Activated effector memory CD4-positive, alpha-beta T cell treated with Interleukin-2 at 50 U/mL for 16 hours (primary cell): ENCODE measurements at places on chromosomes 5 and 9.

GRCh38 chr9:97475059-97475458 lies 26.4 kb upstream of the TMOD1 start:
- no peak for DNase-seq

GRCh38 chr5:98179791-98180755 lies 593.4 kb upstream of the RGMB start:
- DNase-seq: no peak

DNA sequence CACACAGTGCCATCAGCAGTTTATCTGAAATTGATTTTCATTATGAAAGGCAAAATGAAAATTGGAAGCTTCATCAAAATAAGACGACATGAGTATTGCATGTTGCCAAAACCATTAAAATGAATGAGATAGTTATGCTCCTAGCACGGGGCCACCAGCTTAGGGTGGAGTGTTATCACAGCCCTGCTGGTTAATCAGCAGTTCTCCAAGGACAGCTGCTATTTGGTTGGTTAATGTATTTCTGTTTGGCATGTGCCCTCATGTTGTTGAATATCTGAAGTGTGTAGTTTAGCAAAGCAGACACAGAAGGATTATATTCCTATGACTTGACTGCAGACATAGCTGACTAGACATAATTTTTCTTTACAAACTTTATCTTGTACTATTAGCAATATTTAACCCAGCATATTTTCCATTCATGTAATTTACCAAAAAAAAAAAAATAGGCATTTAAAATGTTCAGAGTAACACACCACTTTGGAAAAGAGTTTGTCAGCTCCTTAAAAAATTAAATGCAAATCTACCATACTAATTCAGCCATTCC lies 98.6 kb upstream of the PIK3R1 start:
- DNase-seq: no peak

GRCh38 chr5:170154297-170154696 lies 48.6 kb downstream of the FOXI1 start:
- no peak for DNase-seq

- no peak for DNase-seq
Measured at GRCh38 chr5:9947225-9947714, 302.4 kb downstream of the ATPSCKMT start.

- DNase-seq: no peak
Measured at GRCh38 chr5:54514291-54514690, 3.3 kb upstream of the SNX18 start.

DNA sequence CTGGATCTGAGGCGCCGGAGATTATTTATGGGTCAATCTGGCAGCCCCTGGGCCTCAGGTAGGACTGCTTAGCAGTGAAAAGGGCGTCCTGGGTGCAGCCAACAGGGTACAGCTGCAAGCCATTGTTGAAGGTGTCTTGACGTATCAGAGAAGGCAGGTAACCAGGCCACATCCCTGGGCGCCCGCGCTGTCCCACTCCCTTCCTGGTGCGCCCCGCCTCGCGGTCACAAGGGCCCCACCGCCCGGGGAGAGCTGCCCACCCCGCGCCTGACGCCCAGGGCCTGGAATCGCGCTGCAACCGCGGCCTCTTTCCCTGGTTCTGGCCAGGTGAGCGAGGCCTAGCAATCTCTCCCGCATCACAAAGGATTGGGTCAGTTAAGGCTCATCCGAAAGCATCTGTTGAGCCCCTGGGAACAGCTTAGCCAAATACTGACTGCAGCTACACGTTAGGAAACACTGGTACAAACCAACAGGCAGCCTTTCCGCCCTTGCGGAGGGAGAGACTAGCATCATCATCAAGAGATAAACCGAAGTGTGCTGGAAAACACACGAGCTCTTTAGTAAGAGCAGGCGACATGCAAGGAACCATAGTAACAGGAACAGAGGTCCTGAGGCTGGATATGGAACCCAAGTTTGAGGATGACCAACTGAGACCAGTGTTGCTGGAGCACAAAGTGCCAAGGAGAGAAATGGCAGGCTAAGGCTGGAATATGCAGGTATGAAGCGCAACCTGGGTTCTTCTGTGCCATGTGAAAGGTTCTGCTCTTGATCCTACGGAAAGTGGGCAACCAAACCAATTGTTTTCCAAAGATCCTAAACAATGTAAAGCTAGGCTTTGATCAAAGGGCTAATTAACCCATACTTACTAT lies 3.6 kb downstream of the RPS23 start:
- no peak for DNase-seq

DNA sequence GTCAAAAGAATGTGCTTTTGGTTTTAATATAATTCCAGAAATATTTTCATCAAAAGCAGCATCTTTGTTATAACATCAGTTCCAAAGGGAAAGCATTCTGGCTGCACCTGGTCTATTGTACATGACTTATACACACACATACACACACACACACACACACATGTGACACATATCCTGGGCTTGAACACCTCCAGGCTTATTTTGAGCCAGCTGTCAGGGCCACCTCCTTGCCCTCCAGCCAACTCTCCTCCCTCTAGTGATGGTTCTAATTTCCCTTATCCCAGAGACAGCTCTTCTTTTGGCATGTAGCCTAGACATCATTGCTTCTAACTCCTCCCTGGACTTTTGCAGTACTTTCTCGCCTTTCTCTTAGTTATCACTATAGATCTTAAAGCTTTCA lies 115.0 kb downstream of the PIK3R1 start:
- no peak for DNase-seq

GRCh38 chr9:78669591-78669990 lies 372.7 kb downstream of the PSAT1 start:
- DNase-seq: no peak

GRCh38 chr5:79481574-79481973 lies 32.4 kb downstream of the HOMER1 start:
- no peak for DNase-seq

- no peak for DNase-seq
Measured at GRCh38 chr9:134315716-134316448, 10.4 kb upstream of the RXRA start.

GRCh38 chr9:12719431-12719830 lies 26.2 kb downstream of the TYRP1 start:
- no peak for DNase-seq

- no peak for DNase-seq
Measured at GRCh38 chr5:107670087-107670931, 428 bp downstream of the EFNA5 start.

DNA sequence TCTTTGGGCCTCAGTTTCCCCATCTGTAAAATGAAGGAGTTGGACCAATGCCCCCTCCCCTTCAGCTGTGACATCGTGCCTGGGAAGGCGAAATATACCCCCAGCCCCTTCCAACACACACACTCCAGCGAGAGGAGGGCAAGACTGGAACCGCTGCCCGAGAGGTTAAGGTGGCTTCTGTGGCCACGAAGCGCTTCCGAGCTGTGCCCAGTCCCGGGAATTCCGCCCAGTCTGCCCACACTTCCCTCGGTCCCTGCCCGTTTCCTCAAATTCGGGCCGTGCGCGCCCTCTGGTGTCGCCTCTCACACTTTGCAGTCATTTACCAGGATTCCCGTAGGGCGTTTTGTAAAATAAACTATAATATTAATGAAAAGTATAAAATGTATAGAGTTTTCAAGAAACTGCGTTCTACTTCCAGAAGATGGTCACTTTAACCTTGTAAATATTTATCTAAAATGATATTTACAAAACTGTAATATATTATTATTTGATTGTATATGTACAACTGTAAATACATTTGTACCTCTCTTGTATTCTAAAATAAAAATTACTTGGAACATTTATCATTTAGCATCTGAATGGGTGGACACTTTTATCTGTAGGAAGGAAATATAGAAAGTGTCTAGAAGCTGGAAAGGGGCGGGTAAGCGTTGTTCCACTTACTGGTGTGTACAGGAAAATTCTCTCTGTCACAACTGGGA lies 11.0 kb upstream of the EXOSC2 start:
- DNase-seq: peak; percentile 35

DNA sequence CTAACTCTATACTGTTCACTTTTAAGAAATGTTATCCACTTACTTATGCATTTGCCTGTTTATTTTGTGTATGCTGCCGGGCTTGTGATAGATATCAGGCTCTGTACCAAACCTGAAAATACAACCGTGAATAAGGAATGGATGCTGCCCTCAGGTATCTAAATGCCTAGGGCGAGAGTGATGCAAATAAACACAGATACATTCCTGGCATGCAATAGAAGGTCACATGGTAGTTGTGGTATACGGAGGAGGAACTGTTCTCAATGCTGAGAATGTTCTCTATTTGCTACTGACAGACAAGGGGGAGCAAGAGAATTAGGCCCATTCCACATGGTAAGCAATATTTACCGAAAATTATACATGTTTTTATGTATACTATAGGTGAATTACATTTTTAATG lies 227.8 kb downstream of the ICE1 start:
- DNase-seq: no peak

GRCh38 chr5:82413302-82414040 lies 135.3 kb upstream of the RPS23 start:
- DNase-seq: no peak

GRCh38 chr5:88889189-88890069 lies 6.4 kb upstream of the MEF2C start:
- no peak for DNase-seq

DNA sequence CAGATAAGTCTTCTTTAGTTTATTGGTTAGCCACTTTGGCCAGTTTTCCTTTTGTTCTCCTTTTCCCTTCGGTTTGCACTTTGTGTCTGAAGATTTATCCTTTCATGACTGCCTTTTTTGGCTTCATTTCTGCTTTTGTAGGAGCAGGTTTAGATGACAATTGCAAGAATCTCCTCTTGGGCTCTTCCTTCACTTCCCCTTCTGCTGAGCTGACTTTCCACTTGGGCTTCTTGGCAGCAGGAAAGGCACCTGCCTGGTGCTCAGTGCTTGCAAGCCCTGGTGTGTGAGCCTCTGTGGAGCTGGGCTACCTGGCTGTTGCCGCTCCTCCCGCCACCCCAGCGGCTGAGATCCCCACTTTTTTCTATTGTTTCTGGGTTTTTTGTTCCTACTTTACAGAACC lies 7.3 kb downstream of the CCDC112 start:
- DNase-seq: no peak

GRCh38 chr5:159671886-159672285 lies 244.4 kb upstream of the ADRA1B start:
- DNase-seq: no peak

GRCh38 chr5:36378551-36378950 lies 76.8 kb upstream of the RANBP3L start:
- DNase-seq: no peak

DNA sequence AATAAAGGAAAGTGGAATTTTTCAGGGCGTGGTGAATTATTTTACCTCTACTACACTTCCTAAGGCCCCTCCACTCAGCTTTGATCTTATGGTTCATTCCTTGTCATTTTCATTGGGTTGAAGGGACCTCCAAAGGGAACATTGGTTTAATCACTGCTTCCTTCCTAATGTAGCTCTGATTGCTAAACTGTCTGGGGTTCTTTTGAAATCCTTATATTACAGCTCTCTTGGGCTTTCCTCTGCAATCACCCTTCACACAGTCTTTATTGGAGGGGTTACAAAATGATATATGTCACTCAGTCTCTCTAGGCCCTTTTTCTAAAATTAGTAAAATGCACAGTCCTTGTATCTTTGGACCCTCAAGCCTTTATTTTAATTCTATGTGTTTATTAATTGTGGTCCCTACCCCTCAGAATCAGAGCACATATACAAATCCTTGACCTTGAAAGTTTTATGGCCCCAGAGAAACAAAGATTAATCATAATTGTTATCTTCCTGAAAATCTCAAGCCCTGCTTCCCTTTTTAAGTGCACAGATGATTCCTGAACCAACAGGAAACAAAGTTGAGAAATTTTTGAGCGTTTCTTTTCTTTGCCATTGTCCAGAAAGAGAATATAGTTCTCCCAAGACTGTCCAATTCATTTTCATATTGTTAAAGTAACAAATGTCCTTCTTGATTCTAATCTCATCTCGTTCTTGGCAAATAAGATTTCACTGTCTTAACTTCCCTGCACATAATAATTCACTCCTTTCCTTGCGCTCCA lies 330.0 kb downstream of the ARRDC3 start:
- no peak for DNase-seq

DNA sequence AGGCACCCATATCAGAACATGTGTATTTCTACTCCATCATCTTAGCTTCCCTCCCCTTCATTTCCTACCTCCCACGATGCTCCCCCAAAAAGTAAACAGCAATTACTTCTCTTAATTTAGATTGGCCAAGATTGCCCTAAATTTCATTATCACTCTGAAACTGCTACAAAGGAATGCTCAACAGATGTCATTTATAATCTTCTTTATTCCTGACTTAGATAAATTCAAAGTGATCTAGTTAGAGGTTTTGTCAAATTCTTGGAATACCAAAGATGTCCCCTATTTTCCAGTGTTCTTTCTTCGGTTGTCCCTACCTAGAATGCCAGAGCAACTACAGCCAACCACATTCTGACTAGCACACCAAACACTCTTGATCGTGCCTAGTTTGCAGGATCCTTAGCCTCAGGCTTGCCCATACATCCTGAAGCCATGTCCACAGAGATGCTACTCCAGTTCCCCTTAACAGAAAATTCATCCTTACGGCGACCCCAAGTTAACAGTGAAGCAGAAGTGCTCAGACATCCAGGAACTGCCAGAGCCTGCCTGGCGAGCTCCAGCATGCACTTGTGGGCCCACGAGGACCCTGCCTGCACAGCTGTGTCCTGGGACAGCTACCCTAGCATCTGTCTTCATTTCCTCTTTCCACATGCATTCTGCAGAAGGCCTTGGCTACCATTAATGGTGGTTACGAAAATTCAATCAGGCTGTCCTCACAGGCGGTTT lies 31.6 kb downstream of the DAP start:
- DNase-seq: no peak
